Activated CD4-positive, alpha-beta T cell treated with anti-CD3 and anti-CD28 coated beads, Interleukin-10, Interleukin-2, amounts not matched to agents 100 ng/mL and 50 ng/mL, durations not matched to agents 16 hours and 8 hours (primary cell): ENCODE measurements at places on chromosomes 3 and 15.

DNA sequence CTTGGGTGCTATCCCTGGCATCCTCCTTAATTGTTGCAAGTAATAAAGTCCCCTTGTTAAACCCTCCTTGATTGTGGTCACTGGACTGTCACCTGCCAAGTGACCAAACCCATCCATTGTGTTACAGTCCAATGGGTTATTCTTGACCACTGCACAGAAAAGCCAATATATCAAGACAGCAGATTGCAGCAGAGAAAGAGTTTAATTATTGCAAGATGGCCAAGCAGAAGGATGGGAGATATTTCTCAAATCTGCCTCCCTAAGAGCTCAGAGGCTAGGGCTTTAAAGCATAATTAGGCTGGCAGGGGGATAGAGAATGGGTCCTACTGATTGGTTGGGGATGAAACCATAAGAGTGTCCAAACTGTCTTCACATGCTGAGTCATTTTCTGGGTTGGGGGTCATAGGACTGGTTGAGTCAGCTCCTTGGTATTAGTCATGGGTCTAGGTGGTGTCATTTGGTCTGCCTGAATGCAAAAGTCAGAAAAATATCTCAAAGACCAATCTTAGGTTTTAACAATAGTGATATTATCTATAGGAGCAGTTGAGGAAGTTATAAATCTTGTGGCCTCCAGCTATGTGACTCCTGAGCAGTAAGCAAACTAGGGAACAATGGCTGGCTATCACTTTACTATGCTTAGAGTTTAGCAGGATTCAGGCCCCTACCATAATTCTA lies 19.1 kb upstream of the XYLB start:
- peak; percentile 80 for DNase-seq

- peak; percentile 37 for DNase-seq
These were observed at the start of gene MYZAP for GRCh38 chr15:57591822-57592367. MYZAP (plus strand) TSS chr15:57591904; CDS start chr15:57592035, 131 bp downstream.

GRCh38 chr3:172101107-172101506 lies 61.7 kb downstream of the FNDC3B start:
- no peak for DNase-seq

GRCh38 chr15:50476143-50476542 lies 51.9 kb downstream of the USP8 start:
- DNase-seq: no peak

GRCh38 chr3:58588030-58588614 lies 10.9 kb upstream of the FAM107A start:
- DNase-seq: no peak

DNA sequence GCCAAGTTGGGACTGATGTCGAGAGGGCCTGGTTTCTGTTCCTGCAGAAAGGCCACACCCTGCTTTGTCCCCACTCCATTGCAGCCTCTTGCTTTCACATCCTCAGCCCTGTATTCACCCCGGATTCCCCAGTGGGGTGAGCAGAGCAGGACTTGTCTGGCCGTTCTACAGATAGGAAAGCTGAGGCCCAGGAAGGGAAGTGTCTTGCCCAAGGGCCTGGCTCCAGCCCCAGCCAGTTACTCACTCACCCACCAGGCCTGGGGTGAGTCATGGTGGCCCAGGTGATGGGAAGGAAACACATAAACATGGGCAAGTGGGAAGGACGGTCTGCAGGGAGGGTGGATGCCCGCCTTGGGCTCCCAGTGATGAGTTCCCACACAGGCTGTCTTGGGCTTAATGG lies 6.1 kb upstream of the DUSP7 start:
- no peak for DNase-seq

GRCh38 chr3:125025642-125026041 lies 30.2 kb downstream of the HEG1 start:
- no peak for DNase-seq
